CMK (cell line): ENCODE measurements at places on chromosomes 16 and 17.

DNA sequence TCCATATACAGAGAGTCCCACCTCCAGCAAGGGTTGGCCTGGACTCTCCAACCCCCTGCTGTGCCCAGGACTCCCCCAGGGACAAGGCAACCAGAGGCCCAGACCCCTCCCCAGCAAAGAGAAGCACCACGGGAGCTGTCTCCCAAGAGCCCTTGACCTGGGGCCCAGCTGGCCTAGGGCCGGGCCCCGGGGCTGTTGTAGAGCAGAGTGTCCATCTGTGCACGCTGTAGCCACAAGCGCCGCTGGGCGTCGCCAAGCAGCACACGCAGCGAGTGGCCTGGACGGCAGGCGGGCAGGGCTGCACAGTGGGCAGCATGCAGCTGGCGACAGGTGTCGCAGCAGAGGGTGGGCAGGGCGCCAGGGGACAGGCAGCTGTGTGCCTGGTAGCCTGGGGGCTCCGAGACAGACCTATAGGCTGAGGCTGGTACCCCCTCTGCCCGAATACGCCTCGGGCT lies 4.3 kb downstream of the SPATA2L start:
- DNase-seq = no peak

DNA sequence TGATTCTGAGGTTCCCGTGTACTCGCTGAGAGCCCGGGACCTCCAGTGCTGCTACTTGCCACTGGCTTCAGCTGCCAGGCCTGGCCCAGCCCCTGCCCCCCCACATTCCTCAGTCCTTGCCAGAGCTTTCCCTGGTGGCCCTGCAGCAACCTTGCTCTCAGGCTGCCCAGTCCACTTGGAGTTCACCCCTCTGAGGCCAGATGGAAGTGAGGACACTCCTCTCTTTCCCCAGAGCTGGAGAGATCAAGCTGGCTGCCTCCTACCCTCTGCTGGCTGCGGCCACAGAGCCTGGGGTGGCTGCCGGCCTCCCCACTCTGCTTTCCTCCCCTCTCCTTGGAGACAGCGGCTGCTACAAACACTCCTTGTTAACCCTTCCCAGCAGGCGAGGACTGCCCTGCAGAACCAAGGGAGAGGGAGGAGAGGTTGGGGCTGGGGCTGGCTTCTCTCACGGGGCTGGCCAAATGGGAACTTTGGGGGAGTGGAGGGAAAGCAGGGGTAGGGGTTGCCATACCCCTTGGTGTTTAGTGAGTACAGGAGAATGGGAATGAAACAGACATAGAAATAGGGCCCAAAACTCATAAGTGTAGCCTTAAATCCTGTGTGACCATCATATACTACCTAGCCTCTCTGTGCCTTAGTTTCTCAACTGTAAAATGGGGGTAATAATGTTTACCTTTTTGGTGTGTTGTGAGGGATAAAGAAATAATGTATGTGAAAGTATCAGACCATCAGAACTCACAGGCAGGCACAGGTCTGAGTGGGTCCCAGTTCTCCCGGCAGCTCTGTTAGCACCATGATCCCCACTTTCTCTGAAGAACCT lies at the start of gene GAS2L2:
Gene GAS2L2, minus strand, starts transcription at position 295 of the 820 bp plus-strand sequence. CDS start 389 bp downstream, outside the sequence.
- DNase-seq = no peak

- DNase-seq = no peak
Observed at GRCh38 chr16:19972111-19972510, 87.5 kb upstream of the GPRC5B start.

GRCh38 chr16:52537516-52537915 lies 9.4 kb downstream of the TOX3 start:
- DNase-seq = no peak

DNA sequence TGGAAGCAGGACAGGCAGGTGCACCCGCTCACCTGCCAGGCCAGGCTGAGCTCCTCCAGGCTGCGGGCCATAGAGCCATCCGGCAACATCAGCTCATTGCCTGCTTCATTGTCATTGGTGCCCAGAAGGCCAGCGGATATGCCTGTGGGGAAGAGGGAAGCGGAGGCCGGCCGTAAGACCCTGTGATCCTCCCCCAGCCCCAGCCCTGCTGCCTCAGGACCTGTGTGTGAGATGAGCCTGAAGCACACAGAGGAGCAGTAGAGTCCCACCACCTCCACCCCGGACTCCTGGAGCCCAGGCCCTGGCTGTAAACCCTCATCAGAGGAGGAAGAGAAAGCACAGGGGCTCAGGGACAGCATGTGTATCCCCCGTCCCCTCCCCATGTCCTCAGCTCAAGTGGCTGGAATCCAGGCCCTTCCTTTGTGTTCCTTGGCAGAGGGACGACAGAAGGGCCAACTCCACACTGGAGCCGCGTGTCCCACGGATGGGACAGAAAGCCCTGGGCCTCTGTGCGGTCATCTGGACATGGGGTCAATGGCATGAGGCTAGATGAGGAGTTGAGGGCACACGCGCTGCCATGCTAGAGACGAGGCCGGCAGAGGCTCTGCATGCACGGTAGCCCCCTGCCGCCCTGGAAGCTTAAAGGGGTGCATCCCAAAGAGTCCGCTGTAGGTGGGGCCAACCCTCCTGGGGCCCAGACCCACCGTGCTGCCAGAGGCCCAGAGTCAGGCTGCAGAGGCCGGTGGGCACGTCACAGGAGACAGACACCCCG lies 39.1 kb downstream of the RMI2 start:
- no peak for DNase-seq

DNA sequence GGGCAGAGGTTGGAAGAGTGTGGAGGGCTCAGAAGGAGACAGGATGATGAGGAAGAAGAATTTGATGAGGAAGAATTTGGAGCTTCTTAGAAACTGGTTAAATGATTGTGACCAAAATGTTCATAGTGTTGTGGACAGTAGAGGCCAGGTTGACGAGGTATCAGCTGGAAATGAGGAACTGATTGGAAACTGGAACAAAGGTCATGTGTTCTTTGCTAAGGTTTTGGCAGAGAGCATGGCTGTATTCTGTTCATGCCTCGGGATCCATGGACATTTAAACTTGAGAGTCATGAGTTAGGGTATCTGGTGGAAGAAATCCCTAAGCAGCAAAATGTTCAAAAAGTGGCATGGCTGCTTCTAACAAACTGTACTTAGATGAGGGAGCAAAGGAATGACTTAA lies 19.3 kb downstream of the CHMP6 start:
- DNase-seq = no peak

- DNase-seq = no peak
Observed at GRCh38 chr17:80970044-80970761, 21.4 kb upstream of the CHMP6 start.
